T-helper 2 cell (primary cell): ENCODE measurements at places on chromosomes 1 and 21.

- DNase-seq, result no peak
Measured at GRCh38 chr1:15168479-15168878, 14.9 kb downstream of the TMEM51 start.

DNA sequence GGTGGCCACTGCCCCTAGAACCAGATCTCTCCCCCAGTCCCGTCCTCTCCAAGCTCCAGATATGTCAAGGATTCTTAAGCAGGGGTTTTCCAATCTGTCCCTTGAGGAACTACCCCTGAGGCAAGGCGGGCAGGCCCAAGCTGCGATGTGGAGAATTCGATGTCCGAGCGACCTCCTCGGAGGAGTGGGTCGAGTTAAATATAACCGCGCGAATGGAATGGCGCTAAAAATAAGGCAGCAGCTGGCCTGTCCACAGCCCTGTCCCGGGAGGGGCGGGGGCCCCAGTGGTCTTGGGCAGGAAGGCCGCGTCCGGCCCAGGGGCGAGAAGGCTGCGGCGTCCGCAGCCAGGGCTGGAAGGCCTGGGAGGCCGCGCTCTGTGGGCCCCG is 5.8 kb upstream of the FOXD3 start:
- no peak for DNase-seq

DNA sequence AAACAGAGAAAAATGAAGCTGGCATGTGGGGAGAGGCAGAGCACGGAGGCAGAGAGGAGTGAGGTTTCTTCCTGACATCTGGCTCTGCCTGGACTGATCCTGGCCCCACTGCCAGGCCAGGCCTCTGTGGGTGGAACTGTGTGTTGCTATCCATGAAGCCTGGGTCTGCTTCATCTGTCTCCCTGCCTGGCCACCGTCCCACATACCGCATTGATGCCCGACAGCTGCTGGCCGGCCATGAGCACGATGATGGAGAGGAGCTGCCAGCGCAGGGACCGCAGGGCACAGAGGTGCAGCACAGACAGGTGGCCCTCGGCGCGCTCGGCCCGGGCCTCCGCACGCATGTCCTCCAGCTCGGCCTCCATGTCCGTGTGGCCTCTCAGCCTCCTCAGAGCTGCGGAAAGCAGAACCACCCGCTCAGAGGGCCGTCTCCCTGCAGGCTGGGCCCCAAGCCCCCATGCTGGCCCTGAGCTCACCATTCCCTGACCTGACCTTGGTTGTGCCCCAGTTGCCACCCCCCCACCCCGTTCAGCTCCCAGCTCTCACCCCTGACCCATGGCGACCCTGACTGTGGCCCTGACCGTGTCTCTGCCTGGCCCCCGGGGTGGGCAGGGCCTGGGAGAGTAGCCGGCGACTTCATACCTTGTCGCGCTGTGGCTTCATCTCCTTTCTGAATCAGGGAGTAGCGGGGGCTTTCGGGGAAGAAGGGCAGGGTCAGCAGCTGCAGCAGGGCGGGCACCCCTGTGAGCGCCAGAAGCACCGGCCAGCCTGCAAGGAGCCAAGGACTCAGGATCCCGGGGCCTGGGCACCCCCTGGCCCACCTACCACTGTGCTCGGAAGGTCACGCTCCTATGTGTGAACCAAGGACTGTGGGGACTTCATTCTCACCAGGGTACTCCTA is 11.5 kb downstream of the SLC2A7 start:
- no peak for DNase-seq

GRCh38 chr1:74703386-74704182 is 29.3 kb downstream of the CRYZ start:
- no peak for DNase-seq

DNA sequence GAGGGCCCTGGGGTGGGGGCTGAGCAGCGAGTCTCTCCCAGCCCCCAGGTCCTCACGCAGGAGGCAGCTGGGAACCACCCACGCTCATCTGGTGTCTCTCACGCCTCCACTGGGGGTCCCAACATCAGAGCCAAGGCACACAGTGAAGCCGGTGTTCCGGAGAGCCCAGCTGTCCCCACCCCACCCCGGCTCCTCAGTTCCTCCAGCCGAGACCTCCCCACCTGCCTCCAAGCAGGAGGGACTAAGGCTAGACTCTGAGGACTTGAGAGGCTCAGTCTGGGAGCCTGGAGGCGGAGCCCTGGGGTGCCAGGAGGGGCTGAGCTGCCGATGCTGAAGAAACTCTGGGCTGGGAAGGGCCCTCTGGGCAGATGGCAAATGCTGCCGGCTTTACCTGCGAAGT is 1.6 kb upstream of the HPCA start:
- DNase-seq, result no peak

DNA sequence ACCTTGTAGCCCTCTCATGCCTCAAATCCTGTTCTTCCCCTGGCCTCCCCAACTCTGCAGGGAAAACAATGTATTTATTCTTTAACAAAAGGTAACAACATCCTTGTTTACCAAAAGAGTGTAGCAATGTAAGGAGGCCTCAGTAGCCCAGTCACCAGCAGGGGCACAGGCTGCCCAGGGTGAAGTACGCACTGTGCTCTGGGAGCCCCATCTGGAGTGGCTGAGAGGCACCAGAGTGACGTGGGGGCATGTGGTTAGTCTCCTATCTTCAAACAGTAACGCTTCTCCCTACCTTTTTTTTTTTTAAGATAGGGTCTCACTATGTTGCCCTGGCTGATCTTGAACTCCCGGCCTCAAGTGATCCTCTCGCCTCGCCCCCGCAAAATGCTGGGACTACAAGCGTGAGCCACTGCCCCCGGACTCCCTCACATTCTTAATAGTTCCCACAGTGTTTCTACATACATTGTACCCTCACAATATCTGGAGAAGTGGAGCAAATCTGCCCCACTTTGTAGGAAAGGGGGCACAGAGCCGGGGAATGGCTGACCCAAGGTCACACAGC is 51.3 kb upstream of the ECE1 start:
- no peak for DNase-seq

- no peak for DNase-seq
Measured at GRCh38 chr1:81550753-81551152, 250.0 kb upstream of the ADGRL2 start.

DNA sequence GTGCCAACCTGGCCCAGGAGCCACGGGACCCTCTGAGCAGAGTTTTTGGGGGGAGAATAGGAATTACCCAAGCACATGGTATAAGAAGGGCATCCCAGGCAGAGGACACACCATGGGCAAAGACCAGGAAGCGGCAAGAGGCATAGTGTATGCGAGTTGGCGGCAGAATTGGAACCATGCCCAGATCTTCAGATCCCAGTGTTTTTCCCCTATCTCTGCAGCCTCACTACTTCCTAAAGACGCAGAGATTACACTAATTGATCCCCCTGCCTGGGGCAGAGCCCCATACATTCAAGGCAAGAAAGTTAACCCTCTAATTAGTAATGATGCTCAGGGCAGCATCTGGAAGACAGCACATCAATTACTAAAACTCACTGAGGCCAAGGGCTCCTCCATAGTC is 48.2 kb downstream of the SYT2 start:
- no peak for DNase-seq

DNA sequence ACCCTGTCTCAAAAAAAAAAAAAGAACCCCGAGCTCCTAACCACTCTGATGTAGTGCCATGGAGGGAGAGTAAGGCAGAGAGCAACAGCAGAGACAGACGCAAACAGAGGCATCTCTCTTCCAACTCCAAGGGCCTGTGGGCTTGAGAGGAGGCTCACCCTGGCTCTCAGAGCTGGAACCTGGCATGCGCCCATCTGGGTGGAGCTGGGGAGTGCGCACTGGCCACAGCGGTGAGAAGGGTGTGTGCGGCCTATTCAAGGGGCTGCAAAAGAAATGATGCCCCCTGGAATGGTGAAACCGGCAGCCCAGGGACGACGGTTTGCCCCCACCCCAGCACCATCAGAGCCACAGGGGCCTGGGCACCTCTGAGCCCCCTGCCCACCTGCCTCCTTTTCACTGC is 17.6 kb downstream of the COL8A2 start:
- DNase-seq, result no peak

- no peak for DNase-seq
Measured at GRCh38 chr21:35217504-35218060, 168.5 kb upstream of the RUNX1 start.

- no peak for DNase-seq
Measured at GRCh38 chr1:234629026-234629425, 19.0 kb upstream of the IRF2BP2 start.

DNA sequence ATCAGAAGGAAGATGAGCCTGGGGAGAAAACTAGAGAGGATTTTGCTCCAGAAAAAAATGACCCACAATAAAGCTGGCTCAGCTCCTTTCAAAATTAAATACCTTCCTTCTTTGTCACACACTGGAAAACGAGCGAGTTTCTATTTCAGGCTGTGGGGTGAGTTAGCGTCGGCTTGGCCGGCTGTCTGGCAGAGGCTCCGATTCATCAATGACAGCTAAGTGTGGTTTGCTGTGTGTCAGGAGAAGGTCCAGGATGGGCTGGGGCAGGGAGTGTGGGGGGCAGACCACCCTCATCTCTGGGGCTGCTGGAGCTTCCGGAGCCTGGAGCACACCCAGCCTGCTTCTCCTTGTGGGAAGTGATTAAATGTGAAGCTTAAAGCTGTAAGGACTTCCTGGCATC is 120.2 kb downstream of the ETS2 start:
- no peak for DNase-seq

GRCh38 chr1:6803357-6803756 is 18.1 kb downstream of the CAMTA1 start:
- no peak for DNase-seq

GRCh38 chr1:10767282-10767681 is 29.2 kb downstream of the CASZ1 start:
- no peak for DNase-seq

DNA sequence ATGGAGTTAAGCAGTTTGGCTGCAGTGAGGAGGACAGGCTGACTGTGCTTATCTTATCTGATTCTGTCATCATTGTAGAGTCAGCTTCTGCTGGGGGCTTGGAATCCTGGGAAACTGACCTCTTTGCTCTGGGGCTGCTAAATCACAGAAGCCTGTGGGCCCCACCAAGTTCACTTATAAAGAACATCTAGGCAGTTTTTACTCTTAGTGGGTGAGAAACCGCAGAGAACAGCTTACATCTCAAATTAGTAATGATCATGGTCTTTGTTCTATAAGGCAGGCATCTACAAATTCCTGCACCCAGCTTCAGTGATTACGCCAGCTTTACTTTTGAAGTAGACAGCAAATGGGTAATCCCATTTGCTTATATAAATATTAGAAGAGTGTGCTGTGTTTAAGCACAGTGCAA is 75.7 kb downstream of the ZC3H11B start:
- DNase-seq, result no peak
